HuH-7.5 (cell line): ENCODE measurements at places on chromosomes 3 and 15.

DNA sequence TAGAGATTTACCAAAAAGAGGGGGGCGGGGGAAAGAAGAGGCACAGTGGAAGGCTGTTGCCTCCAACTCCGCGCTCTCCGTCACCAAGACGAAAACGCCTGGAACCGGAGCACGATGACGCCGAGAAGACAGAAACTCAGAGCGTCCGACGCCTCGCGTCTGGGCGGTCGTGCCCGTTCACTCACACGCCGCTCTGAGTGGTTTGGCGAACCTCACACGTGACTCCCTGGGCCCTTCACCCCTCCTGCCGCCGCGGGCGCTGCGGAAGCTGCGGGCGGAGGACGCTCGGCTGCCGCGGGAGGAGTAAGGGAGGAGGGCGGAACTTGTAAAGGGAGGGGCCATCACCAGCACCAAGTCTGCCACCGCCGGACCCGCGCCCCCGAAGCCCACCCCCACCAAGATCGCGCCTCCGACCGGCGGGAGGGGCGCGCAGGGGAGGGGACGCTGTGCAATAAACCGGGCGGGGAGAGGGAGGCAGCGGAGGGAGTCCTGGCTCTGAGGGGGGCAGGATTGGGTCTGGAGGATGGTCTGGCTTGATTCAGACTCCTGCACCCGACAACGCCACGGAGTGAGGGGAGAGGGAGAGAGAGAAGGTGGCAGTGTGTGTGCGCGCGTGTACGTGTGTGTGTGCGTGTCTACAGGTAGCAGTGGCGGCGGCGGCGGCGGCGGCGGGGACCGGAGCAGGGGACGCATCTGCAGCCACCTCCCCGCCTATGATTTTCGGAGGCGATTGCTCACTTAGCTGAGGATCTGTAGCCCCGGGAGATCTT is 1.9 kb upstream of the NLGN1 start:
- DNase-seq: peak; percentile 47

GRCh38 chr3:58441514-58442450 is 8.2 kb upstream of the PDHB start:
- DNase-seq: no peak

DNA sequence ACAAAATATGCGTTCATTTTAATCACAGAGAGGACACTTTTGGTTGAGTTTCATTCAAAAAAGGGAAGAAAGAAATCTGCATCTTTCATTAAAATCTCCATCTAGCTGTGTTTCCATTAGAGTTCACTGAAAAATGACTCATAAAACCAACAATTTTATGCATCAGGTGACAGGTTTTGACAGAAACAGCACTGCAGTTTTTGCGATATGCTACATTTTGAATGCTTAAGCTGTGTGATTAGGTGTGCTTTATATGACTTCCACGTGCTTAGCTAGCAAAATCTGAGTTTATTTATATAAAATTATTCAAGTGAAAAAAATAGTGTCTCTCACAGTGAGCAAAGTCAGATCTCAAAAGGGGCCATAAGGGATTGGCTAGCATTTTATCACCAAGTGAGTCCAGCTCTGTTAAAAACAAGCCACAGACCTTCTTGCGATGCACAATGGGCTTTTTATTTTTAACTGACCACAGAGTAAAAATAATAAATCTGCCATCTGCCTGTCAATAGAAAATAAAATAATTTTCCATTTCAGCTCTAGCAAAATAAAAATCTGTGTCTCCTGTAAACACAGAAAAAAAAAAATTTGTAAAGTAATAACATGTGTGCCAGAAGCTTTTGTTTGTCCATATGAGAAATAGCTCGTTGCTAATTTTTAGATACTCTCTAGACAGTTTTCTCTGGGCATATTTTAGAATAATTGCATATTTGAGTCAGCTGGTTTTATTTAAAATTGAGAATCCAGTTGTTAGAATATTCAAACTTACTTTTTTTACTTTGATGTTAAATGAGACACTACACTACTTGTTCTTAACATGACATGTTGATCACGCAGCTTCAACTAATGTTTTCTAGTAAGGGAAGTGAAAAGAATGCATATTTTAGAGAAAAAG is 409.8 kb downstream of the ROBO2 start:
- no peak for DNase-seq

GRCh38 chr3:170785454-170785853 is 84.5 kb downstream of the RPL22L1 start:
- DNase-seq: no peak

DNA sequence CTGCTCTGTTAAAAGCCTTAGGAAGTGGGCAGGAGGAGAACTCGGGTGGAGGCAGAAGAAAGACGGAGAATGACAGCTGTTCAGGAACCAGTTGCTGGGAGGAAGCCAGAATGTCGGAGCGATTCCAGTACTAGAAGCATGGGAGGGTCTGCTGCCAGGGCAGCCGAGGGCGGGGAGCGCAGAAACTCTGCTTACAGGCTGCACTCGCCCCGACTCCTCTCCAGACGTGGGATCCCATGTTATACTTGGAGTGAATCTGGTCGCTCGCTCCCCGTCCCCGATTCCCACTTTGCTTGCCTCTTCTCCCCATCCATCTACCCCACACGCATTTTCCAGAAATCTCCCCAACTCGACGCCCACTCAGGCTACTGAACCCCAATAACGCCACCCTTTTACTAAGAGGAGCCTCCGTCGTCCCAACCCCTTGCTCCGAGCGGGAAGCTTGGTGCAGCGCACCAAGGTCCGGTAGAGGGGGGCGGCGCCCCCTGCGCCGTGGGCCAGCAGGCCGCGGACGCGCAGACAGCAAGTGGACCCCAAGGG is 665 bp downstream of the GATM start:
- no peak for DNase-seq

DNA sequence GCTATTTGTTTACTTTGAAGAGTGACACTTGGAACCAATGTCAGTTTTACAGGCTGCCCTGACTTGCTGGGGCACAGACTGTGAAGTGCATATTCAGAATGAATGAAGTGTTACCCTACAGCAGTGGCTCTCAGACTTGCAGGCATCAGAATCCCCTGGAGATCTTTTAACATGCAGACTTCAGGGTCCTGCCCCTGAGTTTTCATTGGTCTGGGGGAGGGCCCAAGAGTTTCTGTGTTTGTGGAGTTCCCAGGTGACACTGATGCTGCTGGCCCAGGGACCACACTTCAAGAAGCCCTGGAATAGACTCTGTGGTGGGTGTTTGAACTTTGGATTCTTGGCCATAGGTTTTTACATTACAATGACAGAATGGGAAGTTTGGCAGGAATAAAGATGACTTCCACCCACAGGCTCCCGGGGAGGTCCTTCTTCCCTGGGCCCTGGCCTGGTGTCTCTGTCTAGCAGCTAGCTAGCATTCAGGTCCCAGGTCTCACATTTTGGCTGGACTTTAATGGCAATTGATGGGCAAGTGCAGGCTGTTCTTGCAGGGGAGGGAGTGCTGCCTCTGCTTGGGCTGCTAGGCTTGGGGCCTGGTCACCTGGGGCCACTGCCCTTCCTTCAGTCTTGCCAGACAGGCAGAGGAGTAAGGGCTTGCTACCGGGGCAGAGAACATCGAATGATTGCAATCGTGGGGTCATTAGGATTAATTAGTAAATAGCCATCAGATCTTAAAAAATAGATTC is 149.0 kb downstream of the APBA2 start:
- no peak for DNase-seq

GRCh38 chr15:37080261-37080921 is 20.0 kb downstream of the MEIS2 start:
- DNase-seq: no peak

DNA sequence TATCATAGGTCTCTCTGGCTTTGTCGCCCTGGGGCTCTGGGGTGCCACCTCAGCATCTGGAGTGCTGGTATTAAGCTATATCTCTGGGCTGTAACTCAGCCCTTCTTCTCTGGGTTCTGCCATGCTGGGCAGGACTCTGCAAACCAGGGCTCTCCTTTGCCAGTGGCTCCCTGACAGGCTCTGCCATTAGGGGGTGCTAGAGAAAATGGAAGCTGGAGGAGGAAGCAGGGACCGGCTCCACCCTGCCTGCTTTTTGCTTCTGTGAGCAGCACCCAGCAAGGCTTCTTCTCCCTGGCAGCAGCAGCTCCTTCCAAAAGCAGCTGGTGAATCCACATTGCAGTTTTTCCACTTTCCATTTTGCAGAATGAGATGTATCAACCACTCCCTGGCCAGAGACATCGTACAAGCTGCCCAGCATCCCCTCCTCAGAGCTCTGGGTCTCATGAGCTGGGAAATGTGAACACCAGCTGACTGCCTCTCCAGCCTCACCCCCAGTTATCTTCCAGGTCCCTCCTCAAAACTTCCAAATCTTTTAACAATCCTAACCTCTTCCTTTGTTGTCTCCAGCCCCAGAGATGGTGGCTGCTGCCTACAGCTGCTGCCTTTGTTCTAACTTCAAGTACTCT is 165.0 kb downstream of the ABHD5 start:
- no peak for DNase-seq

DNA sequence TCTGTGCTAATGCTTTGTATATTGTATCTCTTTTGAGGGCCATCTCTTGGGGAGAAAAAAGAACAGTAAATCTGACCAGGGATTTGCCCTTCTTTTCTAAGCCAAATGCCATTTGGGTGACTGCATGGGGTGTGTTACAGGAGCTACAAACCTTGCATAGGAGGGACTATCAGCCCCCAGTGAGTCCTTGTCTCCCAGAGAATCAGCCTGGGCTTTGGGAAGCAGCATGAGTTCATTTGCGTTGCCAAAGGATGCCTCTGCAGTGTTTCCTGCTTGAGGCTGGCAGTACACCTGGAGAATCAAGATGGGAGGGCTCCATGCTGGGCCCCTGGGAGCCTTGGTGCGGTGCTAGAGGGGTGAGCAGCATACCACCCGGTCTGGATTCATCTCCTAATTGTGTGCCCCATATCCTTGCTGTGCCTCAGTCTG is 49.6 kb upstream of the POLG start:
- DNase-seq: no peak

GRCh38 chr3:4776399-4776979 is 202.7 kb upstream of the BHLHE40 start:
- DNase-seq: no peak

DNA sequence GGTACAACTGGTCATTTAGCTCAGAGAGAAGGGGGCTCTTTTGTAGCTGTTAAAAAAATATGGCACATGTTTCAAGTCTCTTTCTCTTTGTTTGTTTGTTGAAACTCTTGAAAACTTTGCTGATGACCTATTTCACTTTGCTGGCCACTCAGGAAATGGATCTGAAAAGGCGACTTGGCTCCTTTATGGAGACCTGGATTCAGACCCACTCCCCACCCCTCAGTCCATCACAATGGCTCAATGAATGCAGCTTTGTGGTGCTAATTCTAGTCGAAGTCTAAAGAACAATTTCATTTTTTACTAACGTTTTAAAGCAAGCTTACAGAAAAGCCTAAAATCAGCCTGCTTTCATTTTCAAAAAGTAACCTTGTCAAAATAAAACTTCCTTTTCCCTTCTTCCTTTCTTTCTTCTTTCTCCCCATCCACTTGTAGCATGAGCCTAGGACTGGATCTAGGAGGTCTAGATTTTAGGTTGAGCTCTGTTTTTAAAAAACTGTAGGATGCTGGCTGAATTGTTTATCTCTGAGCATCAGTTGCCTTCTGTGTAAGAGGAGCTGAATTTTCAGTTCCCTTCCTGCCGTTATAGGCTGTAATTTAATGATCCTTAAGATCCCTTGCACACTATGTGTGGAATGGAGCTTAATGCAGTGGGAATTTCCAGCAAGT is 165.5 kb upstream of the FEZF2 start:
- no peak for DNase-seq

- no peak for DNase-seq
Observed at GRCh38 chr15:38320181-38320580, 67.5 kb downstream of the SPRED1 start.

GRCh38 chr15:27807335-27807734 is 291.8 kb downstream of the OCA2 start:
- DNase-seq: no peak

DNA sequence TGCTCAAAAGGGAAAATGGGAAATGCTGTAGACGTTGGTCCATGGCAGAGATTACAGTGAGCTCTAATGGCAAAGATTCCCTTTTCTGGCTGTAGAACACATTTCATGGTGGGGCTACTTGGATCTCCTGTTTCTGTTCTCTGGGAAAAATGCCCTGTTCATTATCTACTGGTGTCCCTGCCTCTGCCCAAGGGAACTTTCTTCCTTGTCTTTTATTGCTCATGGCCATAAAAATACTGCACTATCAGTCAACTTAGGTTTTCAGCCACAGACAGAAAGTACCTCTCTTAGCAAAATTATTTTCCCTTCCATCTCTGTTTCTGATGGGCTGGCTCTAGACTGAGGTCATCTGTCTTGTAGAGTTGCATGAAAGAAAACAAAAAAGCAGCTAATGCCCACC is 98.9 kb downstream of the PDCD6IP start:
- no peak for DNase-seq

DNA sequence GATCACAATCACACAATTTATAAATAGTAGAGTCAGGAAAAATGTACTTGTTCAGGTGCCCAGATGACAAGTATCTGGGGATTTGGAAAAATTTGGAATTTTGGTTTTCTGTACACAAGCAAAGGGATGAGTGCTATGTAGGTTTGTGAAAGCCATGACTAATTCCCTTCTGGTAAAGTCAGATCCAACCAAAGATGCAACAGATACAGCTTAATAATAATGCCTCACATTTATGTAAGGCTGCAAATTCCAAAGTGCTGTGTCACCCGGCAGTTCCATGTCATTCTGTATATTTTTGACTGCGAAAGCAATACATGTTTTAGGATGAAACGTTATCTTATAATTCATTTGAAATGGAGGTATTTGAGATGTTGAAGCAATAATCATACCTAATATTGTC is 102.7 kb upstream of the AGBL1 start:
- no peak for DNase-seq

DNA sequence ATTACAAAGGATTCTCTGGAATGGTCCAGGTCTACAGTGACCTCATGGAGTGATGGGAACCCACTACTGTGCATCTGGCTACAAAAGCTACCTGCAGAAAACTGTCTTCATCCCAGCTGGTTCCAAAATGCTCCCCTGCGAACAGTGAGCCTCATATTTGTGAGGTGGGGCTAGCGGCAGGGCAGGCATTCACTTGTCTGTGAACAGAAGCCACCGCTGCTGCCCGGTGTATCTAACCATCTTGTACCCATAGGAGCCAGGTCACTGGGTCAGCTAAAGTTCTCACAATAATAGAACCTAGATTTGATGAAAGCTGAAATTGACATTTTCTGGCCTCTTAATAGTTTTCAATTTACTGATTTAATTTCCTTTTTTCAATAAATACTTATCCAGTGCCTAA is 150.7 kb downstream of the KLF13 start:
- no peak for DNase-seq

DNA sequence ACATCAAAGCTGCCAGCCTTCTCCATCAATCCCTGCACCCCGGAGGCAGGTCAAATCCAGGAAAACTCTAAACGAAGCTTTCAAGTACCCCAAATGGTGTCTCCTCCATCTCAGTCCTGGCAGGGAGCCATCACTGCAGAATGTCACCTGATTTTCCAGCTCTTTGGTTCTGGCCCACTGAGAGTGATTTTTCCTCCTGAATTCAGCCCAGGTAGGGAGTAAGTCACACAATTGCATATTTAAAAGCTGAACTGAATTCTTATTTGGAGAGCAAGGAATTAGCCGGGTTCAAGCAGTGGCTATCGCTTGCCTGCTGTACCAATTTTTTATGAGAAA is 5.3 kb downstream of the RFTN1 start:
- DNase-seq: no peak

GRCh38 chr15:89506026-89506686 is 9.8 kb upstream of the RHCG start:
- DNase-seq: no peak

- no peak for DNase-seq
Observed at GRCh38 chr3:119035014-119035346, 334 bp upstream of the IGSF11 start.

- DNase-seq: no peak
Observed at GRCh38 chr3:185807445-185808068, 17.3 kb downstream of the IGF2BP2 start.
